ENCODE measurements at places on chromosomes 5 and 9.
A peak's percentile ranks its signal among the peaks of the same experiment; 100 is the strongest.

GRCh38 chr9:94867281-94867841, 140.9 kb downstream of the AOPEP start:
- DNase-seq = no peak

- DNase-seq = no peak
Observed at GRCh38 chr9:79007701-79008483, 563.9 kb upstream of the TLE4 start.

- DNase-seq = no peak
Observed at GRCh38 chr5:22431840-22432239, 421.3 kb downstream of the CDH12 start.

DNA sequence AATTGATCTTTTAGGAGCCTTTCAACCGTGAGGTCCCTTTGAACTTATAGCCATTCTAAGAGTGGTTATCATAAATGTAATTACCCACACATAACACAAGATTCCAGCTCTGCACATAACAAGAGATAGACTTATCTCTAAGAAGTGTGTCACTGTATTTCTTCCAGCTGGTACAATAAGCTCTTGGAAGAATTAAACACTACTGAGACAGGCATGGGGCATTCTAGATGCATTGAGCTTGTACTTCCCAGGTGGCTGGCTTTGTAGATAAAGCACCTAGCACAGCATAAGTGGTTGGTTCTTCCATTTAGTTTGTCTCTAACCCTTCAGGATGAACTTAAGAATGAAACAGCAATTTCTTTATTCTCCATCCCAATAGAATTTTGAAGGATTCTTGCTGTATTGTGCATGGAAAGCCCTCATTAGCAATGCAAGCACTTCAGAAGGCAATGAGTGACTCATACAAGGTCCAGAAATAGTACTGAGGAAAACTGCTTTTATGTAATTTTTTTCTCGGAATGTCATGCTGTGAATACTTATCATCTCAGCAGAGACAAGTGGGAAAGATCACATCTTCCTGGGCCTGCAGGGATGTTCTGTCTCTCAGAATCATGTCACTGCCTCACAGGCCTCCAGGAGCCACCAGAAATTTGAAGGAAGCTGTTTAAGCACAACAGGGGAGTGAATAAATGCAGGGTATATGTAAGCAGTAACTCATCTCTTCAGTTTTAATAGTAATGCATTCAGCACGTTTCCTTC, 91.1 kb upstream of the CD180 start:
- DNase-seq = peak; percentile 31

DNA sequence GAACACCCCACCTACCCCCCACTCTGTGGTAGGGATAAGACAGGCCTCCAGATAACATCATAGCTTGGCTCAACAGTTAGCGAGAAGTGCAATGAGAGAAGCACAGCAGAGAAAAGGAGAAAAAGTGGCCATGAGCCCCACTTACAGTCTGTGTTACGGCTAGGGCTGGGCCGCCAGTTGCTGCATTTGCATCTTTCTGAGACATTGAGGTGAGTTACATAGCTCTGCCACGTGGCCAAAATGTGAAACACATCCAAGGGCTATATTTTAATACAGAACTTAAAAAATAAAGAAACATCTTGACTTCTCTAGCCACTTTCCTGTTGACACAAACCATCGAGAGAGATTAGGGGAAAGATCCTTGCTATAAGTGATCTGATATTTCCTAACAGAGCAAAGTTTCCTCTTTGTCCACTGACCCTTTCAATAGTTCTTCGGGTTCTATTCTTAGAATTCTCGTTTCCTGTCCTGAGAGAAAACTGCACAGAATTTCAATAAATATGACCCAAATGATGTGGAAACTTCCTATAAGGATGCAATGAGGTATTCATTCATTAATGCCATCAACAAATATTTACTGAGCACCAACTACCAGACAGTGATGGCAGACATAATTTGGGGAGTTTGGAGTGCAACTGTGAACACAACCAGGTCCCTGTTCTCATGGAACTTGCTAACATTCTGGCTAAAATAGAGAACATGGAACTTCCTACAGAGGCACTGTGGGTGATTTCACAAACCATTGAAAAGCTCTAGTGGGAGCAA, 3.2 kb upstream of the TLE4 start:
- DNase-seq = no peak

- DNase-seq = no peak
Observed at GRCh38 chr5:150640311-150641005, at the start of gene SYNPO. TSS of gene SYNPO (plus strand) at chr5:150640660. CDS start at chr5:150648276, 7,616 bp downstream.

DNA sequence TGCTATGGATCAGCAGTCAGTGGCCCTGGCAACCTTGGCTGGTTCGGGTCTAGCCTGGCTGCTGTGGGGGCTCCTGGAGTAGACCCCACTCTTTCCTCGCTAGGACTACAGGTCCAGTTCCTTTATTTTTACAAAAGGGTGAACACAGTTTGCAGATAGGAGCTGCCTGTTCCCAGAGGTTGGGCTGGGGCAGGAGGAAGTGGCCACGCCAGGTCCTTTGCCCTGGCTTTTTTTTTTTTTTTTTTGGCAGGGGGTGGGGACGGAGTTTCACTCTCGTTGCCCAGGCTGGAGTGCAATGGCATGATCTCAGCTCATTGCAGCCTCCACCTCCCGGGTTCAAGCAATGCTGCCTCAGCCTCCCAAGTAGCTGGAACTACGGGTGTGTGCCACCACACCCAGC, 7.9 kb downstream of the SLC2A6 start:
- no peak for DNase-seq

- DNase-seq = no peak
Observed at GRCh38 chr5:74382123-74382855, 258.2 kb downstream of the ENC1 start.

GRCh38 chr5:132087176-132087575, 13.6 kb downstream of the CSF2 start:
- DNase-seq = peak; percentile 94

DNA sequence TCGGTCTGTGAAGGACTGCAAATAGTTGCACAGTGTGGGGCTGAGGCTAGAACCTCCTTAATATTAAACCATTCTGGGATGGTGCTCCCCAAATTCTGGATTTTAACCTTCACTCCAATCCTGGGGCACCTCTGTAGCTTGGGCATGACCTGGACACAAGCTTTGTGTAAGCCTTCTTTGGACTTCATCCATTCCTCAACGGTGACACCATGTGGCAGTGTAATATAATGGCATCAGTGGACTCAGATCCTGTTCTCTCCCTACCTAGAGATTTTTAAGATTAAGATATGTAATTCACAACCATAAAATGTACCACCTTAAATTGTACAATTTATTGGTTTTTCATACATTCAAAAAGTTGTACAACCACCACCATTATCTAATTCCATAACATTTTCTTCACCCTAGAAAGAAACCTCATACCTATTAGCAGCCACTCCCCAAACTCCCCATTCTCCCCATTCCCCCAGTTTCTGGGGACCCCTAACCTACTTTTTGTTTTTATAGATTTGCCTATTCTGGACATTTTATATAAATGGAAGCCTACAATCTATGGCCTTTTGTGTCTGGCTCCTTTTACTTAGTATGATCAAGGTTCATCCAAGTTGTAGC, 4.8 kb upstream of the PLGRKT start:
- peak; percentile 69 for DNase-seq

DNA sequence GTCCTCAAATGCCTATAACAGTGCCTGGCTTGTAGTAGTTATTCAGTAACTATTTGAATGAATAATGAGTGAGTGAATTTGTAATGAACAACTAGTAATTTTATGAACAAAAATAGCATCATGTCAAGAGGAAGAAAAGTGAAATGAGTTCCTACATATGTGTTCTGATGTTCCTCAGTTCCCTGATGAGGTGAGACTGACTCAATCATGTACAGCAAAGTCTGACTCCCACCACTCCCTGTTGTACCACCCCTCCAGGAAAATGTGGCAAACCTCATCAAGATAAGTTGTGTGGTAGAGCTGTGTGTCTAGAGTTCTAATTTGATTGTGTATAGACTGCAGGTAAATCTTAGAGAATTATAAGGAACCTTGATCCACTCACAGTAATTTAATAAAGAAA, 201.6 kb downstream of the GOLPH3 start:
- no peak for DNase-seq

DNA sequence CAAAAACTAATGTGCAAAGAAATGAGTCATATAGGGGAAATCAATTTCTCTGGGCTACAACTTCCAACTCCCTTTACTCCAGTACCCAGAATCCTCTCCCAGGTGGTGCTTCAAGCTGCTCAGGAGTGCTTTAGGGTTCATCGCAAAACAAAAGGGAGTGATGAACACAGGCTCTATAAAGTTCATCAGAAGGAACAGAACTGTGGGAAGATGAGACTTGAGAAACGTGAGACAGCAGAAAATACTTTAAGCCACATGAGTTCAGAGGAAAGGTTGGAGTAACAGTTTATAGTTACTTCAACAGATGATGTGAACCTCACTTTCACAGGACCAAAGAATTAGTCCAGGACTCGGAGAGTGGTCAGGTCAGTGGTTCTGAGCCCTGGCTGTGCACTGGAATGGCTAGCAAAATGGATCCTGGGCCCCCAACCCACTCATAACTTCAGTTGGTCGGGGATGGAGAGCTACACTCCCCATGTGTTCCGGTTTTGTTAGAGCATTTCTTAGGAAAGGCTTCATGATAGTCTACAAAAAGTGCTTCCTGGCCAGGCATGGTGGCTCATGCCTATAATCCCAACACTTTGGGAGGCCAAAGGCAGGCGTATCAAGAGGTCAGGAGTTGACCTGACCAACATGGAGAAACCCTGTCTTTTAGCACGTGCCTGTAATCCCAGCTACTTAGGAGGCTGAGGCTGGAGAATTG, 4.3 kb downstream of the RPL12 start:
- no peak for DNase-seq

- DNase-seq = no peak
Observed at GRCh38 chr9:87390361-87390760, 107.3 kb upstream of the DAPK1 start.

GRCh38 chr9:83521011-83521410, 17.2 kb downstream of the FRMD3 start:
- DNase-seq = no peak

- DNase-seq = no peak
Observed at GRCh38 chr9:71664566-71664965, 103.7 kb downstream of the CEMIP2 start.

DNA sequence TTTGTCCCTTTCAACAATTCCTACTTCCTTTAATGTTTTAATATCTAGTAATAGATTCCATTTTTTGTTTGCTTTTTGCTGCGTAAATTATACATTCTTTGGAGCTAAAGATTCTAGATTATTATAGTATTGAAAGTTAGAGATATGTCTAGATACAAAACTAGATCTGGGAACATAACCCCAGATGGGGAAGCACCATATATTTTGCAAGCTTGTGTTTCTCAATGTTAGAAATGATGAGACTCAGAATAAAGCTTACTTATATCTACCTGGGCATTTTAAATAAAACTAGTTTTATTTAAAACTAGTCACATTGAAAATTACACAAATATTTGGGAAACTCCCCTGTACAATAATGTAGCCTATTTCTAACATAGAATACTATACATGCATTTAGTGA, 32.2 kb downstream of the TRIO start:
- no peak for DNase-seq

GRCh38 chr5:137207023-137207760, 291.9 kb downstream of the SPOCK1 start:
- DNase-seq = no peak

GRCh38 chr9:5764130-5764868, 68.6 kb downstream of the ERMP1 start:
- DNase-seq = no peak

- DNase-seq = no peak
Observed at GRCh38 chr5:36575361-36575781, 31.0 kb upstream of the SLC1A3 start.

- DNase-seq = no peak
Observed at GRCh38 chr5:142655339-142656267, 30.3 kb downstream of the FGF1 start.

Data from NCI-H446 treated with DMSO at 0.1 percent for 48 hours (cell line).